ENCODE measurements at places on chromosomes 6 and 20. TPM values are rescaled to one million over a fixed set of nuclear protein-coding genes. Genes with fewer than 3 reads are reported as not detected.

Gene DACT2
- total RNA-seq, result not detected

Gene SPATS1
- not detected for total RNA-seq

Gene FERMT1
- 20.6 TPM for total RNA-seq

Gene KCNK17
- total RNA-seq, result not detected

Gene BMP2
- total RNA-seq, result not detected

Gene ACAT2
- total RNA-seq, result 71.0 TPM

Gene TRIM15
- not detected for total RNA-seq

Data from PC-9 (cell line).